ENCODE measurements at places on chromosomes 11 and 22.
A peak's percentile ranks its signal among the peaks of the same experiment; 100 is the strongest.

DNA sequence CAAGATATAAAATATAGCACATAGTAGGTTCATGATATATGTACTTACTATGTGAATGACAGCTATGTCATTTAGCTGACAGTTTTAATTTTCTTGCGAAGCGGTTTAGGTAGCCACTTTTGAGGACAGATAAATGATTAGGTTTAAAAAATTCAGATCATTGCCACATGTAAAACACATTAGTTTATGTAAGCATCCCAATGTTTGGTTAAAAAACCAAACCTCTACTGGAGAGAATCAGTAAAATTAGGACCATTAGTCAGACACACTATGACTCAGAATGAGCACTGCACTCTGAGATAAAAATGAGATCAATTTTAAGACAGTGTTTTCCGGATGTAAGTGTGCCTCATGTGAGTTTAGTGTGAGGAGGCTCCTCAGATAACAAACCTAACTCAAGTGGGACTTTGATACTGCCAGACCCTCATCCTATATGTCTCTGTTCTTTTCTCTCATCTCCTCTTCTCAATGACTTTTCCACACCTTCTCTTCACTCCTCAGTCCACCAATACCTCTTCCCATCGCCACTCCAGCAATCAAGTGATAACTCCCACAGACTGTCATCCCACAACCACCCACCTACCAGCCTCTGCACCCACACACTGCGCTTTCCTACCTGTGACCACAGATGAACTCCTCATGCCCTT is 6.8 kb upstream of the OR2AT4 start:
- peak; percentile 35 for DNase-seq

DNA sequence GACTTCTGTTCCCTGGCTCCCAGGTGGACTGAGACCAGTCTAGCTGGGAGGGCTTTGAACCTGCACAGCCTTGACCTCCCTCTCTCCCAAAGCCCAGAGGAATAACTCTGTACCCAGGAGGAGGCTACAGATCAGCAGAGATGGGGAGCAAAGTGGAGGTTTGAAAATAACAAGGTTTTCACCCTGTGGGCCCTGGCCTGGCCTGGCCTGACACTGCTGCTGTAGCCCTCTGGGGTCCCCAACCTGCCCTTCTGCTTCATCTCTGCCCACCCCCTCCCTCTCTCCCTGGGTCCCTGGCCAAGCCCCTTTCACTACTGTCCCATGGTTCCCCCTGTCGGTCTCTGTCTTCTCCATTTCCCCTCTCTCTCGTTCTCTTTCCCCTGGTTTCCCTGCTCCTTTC is 225.2 kb downstream of the BUD13 start:
- DNase-seq = no peak

GRCh38 chr22:48931452-48931851 is 896.2 kb downstream of the BRD1 start:
- DNase-seq = no peak

- DNase-seq = no peak
Observed at GRCh38 chr11:12854829-12855228, 154.3 kb upstream of the RASSF10 start.

GRCh38 chr22:46598737-46599424 is 21.3 kb upstream of the GRAMD4 start:
- DNase-seq = no peak

GRCh38 chr11:69470793-69471728 is 10.4 kb upstream of the LINC01488 start:
- no peak for DNase-seq

DNA sequence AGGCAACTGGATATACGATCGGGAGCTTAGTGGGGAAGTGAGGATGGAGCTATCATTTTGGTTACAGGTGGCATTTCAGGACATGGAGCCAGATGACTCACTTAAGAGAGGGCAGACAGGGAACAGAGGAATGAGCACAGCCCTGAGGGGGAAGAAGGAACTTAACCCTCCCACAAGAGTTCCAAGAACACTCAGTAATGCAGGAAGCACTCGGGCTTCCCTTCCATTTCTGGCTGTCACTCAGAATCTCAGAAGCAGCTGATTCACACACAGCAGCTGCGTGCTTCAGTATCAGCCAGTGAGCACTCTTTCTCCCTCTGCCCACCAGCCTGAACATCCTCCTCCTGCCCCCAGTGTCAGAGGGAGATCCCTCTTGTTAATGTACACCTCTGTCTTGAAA is 34.8 kb downstream of the EFCAB6 start:
- peak; percentile 50 for DNase-seq

DNA sequence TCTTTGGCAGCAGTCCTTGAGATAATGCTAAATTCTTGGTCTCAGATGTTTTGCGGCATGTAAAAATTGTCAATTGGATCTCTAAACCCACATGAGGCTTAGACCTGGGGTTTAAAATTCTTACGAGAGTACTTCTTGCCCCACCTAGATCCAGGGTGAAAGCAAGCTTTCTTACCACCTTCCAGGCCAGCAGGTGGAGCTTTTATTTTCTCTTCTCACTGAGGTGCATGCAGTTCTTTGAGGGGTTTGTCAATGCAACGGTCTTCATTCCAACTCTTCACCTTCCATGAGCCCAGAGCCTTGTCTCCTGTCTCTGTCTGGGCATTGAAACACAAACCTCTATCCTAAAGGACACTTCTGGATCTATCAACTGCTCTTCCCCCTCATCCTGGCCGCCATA is 154.1 kb downstream of the MYO18B start:
- no peak for DNase-seq

- DNase-seq = no peak
Observed at GRCh38 chr11:86923999-86924766, 31.0 kb downstream of the FZD4 start.

DNA sequence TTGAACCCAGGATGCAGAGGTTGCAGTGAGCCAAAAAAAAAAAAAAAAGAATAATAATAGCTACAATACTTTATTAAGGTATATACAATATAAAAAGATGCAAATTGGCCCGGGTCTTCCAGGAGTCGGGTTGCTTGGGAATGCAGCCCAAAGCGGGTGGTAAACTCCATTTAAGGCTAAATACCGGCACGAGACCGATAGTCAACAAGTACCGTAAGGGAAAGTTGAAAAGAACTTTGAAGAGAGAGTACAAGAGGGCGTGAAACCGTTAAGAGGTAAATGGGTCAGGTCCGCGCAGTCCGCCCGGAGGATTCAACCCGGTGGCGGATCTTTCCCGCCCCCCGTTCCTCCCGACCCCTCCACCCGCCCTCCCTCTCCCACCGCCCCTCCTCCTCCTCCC is 143.3 kb downstream of the DLG2 start:
- DNase-seq = no peak
